Activated CD4-positive, alpha-beta T cell treated with anti-CD3 and anti-CD28 coated beads, Interleukin-2, amount 50 U/mL, for 48 hours (primary cell): ENCODE measurements at places on chromosomes 3 and 15.

- no peak for DNase-seq
These were observed 93.5 kb downstream of the SERPINI1 start for GRCh38 chr3:167829071-167829470.

DNA sequence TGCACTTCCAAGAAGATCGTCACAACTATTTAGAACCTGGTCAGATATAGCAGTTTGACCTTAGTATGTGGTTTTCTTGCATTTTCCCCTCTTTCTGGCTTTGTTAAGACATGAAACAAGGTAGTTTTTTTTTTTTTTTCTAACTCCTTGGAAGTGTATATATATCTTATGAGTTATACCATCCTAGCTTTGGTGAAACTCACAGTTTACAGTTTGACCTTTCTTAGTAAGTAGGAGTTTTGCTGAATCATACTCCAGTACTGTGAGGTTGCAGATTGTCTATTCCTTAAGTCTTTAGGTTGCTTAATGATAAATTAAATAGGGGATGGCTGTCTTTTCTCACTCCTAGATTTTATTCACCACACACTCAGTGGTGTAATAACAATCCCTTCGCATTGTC, 325.0 kb downstream of the RBMS3 start:
- no peak for DNase-seq

- DNase-seq = no peak
These were observed 19.3 kb downstream of the ALCAM start for GRCh38 chr3:105385819-105386508.

DNA sequence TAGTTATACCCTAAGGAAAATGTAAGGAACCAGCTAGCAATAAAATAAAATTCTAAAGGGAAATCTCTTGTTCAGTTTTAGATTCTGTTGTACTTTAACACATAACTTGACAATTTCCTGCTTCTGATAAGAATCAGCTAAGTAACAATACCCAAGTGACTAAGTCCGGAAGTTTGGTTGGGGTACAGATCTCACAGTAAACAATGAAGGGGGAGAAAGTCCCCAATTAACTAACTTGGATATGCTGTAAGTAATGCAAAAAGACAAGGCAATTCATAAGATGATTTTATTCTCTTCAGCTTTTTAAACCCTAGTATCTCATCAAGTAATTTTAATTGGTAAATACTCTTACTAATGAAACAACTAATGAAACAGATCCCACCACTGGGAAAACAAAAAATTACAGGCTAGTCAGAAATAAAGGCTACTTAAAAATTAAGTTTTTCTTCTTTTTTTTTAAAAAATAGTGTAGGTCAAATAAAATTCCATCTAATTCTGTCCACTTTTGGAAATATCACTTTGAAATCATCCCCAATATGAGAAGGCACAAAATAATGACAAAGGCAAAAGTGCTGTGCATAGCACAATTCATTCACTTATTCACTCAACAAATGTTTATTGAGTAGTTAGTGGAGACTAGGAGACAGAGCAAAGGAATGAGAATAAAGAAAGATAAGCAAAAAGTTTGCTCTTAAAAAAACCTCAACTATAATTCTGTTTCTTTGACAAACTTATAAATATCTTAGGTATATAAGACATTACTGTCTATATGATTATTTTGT, 37.8 kb upstream of the IL20RB start:
- DNase-seq = no peak

DNA sequence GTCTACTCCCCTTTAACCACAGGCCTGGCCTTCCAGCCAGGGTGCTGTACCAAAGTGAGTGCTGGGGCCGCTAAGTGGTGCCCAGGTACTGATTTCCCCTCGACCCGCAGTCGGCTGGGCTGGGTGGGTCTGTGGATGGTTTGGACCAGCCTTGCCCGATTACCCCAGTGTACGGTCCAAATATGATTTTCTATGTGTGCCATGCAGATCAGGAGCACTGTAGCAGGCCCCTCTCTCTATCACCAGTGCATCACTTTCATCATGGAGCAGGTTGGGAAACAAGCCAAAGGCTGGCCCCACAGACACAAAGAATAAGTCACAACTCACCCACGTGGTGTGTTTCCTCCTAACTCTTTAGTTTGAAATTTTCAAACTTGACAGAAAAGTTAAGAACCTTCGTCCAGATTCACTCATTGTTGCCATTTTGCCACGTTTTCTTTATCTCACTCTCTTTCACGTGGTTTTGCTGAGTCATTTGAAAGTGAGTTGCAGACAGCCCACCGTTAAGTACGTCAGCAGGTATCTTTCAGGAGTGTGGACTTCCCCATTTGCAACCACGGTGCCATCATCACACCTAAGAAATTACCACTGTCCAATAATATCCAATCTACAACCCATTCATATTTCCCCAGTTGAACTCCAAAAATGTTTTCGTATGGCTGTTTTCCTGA, 37.0 kb downstream of the ZNF710 start:
- DNase-seq = peak; percentile 73

GRCh38 chr3:179037351-179037750, 34.3 kb downstream of the ZMAT3 start:
- DNase-seq = peak; percentile 69

GRCh38 chr3:64332459-64333350, 107.4 kb upstream of the PRICKLE2 start:
- DNase-seq = no peak

DNA sequence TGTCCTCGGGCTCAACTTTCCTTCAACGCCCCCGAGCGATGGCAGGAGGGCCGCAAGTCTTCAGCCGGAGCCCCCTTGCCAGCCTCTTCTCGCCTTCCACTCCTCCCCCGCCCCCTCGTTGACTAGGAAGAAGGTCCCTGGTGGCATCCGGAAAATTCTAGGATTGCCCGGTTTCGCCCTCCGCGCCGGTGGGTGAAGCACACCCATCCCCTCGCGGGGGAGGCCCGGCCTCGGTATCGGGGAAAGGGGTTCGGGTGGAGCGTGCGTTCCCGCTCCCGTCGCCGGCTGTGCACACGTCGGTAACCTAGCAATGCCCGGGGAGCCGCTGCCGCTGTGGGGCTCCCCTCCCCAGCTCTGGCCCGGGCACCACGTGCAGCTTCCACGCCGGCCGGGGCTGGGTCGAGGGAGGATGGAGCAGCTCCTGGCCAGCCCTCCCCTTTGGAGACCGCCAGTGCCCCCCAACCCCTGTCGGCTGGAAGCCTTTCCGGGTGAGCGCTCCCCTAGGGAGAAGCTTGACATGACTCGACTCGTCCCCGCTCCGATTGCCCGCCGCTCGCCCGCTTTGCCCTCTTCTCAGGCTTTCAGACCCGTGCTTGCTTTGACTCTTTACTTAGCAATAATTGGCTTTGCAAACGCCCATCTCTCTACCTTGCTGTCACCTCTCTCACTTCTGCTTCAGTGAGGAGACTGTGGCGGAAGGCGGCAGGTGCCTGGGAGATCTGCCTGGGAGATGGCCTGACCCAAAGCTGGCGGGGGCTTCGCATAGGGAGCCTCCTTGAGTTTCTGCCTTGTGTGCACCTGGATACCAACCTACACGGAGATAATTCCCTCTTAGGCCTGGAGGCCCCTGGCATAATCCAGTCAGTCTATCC, 1.3 kb downstream of the CACNA1D start:
- DNase-seq = peak; percentile 10

- no peak for DNase-seq
These were observed 1271.3 kb downstream of the ROBO1 start for GRCh38 chr3:78496501-78496900.

- DNase-seq = no peak
These were observed 49.4 kb upstream of the INSYN1 start for GRCh38 chr15:73802431-73803041.

DNA sequence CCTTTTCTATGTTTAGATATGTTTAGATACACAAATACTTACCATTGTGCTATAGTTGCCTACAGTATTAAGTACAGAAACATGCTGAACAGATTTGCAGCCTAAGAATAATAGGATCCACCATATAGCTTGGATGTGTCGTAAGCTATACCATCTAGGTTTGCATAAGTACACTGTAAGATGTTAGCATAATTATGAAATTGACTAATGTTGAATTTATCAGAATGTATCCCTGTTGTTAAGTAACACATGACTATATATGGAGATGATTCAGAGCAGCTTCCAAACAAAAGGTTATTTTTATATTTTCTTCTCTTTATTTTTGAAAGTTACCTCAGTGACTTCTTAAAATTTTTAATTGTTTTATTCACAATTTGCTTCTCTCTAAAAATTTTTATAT, 2.4 kb downstream of the SLC28A2 start:
- DNase-seq = no peak

DNA sequence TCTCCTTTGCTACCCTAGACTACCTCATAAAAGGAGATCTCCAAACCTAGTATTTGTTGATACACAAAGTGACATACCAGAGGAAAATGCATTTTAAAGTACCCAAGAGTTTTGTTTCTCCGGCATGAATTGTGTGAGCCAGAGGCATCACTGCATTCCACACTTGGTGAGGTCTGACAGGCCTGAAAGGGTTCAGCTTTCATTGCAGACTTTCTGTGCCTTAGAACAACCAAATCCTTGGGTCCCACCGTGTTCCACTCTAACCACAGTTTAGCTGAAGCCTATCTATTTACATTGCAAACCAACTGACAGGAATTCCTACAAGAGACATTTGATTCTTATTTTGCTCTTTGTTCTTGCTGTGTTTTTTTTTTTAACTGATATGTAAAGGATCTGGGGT, 21.0 kb upstream of the EID1 start:
- no peak for DNase-seq

DNA sequence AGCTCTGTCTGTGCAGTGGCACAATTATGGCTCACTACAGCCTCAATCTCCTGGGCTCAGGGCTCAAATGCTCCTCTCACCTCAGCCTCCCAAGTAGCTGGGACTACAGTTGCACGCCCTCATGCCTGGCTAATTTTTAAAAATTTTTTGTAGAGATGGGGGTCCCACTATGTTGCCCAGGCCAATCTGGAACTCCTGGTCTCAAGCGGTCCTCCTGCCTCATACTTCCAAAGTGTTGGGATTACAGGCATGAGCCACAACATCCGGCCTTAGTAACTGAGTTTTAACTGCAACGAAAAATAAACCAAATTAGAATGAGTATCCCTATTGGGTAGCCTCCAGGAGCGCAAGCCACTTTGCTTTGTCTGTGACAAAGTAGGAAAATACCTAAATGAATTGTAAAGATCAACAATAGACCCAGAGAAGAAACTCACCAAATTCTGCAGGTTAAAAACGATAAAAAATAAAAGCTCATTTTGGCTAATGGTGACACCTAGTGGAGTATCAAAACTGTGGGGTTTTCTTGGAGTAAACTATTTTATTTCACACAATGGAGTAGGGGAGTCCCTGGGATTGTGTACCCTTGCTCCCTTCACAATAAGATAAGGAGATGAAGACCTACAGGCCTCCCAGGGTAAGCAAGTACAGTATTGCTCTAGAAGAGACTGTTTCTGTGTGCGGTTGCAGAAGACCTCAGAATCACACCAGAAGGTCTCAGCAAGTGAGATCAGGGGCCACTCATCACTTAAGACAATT, 21.0 kb upstream of the CA12 start:
- DNase-seq = no peak

DNA sequence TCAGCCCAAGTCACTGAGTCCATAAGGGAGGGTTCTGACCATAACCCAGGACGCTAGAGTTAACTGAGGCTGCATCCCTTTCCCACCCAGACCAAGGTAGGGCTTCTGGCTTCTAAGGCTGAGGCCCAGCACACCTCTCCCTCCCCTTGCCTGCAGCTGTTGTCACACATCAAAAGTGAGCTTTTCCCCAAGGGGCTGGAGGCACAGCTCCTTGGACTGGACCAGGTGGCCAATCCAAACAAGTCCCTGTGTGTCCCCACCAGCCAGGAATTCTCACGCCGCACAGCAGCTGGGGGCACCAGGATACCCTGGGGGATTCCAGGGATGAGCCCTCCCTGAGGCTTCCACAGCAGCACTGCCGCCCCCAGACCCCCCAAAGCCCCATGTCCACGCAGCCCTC, 22.3 kb upstream of the ISLR2 start:
- DNase-seq = no peak

DNA sequence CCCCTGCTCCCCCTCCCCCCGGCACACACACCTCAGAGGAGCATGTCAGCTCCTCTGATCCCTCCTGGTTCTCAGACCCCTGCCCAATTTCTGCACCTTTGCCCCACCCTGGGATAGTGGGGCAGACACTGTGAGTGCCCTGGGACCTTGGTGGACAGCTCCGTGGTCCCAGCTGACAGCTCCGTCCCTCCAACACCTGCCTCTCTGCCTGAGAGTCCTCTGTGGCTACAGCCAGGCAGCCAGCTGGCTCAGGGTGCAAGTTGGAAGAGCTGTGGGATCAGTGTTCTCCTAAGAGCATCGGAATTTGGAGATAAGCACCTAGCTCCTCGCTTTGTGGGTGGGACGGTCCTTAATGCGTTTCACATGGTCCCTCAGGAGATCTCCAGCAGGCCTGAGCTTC, 43.7 kb upstream of the PGPEP1L start:
- no peak for DNase-seq

DNA sequence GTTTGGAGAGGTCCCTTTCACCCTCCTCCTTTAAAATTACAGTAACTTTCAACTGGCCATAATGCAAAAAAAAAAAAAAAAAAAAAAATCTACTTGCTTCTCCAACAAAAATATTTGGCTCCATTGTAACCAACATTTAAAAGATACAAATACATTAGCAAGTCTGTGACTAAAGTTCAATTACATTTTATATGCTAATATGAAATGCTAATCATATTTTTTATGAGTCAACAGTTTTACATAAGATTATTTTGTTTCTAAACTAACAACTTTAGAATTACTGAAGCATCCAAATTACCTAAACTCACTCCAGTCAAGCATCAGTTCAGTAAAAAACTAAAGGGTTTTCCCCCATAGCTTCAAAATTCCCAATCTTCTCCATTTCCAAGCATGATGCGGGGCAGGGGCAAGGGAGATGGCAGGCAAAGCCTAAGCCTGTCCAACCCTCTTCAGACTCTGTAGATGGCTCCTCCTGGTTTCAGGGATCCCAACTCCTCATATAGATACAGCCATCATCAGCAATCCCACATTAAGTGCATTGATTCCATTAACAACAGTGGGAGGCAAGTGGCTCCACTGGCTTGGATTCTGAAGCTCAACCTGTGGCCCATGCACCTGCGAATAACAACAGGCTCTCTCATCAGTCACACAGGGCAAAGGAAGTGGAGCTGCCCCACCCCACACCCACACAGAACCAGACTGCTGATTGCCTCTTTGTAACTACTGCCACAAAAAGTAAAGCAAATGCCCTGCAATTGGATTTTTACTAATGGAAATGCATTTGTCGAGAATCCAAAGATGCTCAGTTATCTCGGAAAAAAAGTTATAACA, 15.0 kb downstream of the SFMBT1 start:
- peak; percentile 40 for DNase-seq

DNA sequence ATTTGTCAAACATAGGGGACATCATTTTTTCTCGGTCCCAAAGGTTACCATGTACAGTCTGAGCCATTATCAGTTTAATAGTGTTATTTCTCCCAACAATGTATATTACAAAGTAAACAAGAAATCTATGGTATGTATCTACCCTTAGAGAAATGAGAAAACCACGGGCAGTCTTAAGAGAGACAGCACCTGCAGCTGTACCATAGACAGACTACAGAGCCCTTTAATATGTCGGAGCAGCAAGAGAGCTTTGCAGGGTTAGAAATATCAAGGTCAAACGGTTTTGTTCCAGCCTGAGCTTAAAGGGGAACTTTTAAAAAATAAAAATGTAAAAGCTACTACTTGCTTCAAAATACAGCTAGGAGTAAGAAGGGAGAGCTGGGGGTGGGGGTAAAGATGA, 53.2 kb downstream of the SH3BP5 start:
- DNase-seq = no peak

- DNase-seq = no peak
These were observed 13.7 kb downstream of the CCR8 start for GRCh38 chr3:39343076-39343717.

GRCh38 chr3:127254730-127255129, 33.1 kb downstream of the PRR20G start:
- no peak for DNase-seq

GRCh38 chr3:151377768-151378385, 6.7 kb downstream of the P2RY12 start:
- no peak for DNase-seq
